ENCODE measurements at places on chromosomes 6 and 20.

- no peak for DNase-seq
Observed at GRCh38 chr6:137522831-137523230, 28.6 kb upstream of the OLIG3 start.

DNA sequence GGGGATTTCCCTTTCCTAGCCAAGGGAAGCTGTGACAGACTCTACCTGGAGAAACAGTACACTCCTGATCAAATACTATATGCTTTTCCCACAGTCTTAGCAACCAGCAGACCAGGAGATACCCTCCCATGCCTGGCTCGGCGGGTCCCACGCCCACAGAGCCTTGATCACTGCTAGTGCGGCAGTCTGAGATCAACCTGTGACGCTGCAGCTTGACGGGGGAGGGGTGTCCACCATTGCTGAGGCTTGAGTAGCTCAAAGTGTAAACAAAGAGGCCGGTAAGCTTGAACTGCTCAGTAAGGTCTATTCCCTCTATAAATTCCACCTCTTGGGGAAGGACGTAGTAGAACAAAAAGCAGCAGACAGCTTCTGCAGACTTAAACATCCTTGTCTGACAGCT, 63.2 kb downstream of the WASF1 start:
- DNase-seq = no peak

DNA sequence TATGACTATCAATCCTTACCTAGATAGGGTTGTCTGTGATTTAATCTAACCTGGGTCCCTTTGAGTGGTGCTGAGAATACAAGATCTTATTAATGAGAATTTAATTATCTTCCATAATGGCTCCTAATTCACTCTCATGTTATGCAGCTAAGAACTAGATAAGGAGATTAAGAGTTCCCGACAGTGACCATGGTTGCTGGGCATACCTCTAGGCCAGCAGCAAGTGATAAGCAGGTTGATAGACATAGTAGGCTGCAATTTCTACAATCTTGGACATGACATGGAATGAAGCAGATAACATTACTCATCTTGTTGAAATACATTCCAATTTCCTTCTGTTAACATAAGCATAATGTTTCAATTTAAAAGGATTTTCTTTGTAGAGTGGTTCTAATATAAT, 27.1 kb downstream of the SPACA1 start:
- no peak for DNase-seq

DNA sequence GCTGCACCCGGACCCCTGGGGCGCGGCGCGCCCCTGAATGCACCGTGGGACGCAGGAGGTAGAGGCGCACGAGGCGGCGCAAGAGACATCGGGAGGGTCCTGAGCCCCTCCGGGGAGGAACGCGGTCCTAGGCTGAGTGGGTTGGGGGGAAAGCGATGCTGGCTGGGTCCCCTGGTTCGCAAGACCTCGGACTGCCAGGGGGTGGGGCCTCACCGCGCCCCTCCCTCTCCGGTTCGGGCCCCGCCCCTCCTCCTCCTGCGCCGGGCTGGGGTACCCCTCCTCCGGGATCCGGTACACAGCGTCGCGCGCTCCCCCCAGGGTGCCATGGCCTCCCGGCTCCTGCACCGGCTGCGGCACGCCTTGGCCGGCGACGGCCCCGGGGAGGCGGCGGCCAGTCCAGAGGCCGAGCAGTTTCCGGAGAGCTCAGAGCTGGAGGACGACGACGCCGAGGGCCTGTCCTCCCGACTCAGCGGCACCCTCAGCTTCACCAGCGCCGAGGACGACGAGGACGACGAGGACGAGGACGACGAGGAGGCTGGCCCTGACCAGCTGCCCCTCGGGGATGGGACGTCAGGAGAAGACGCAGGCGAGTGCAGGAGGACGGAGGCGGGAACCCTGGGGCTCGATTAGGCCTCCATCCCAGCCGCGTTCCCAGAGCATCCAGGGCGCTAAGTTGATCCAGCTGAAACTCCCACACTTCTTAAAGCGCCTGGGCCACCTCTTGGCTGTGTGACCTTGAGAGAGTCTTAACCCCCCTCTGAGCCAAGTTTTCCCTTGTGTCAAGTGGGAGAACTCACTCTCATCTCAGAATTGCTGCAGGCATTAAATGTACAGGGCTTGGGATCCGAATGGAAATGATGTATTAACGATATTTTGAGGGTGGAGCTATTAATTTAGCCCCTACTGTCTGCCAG, 541 bp downstream of the SNX21 start:
- peak; percentile 92 for DNase-seq

DNA sequence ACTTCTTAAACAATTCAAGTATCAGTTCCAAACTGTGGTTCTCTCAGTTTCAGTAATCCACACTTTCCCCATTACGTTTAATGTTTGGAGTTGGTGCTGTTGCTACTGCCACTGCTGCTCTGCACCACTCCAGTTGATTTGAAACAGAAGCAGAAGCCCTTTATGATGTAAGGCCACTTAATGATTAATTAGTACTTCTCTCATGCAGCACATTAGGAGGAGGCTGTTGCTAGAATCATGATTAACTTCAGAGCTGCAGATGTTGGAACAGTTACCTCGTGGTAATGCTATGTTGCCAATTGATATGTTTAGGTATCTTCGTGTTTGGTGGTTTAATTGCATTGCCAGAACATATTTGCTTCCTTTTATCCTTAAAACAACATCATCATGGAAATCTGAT, 986.2 kb upstream of the CITED2 start:
- no peak for DNase-seq

GRCh38 chr6:75551367-75551952, 50.2 kb upstream of the SENP6 start:
- no peak for DNase-seq

- DNase-seq = no peak
Observed at GRCh38 chr6:24576447-24576846, 69.5 kb downstream of the KIAA0319 start.

DNA sequence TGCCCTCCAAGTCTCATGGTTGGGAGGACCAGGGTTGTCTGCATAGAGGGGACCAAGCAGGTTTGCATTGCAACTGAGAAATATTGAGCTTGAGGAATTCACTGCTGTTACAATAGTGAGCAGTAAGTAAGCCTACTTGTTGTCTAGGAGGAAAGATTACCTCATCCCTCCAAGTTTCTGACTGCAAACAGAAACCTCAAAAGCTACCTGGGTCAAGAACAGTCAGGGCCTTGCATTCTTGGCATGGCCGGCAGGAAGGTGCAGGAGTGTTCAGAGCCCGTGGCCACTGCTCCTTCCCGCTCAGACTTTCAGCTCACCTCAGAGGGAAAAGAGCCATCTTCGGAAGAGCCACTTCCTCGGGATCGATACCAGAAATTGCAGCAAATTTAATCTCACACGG, 46.0 kb upstream of the DOK5 start:
- DNase-seq = no peak

- no peak for DNase-seq
Observed at GRCh38 chr6:157219201-157220200, 103.8 kb downstream of the TMEM242 start.

DNA sequence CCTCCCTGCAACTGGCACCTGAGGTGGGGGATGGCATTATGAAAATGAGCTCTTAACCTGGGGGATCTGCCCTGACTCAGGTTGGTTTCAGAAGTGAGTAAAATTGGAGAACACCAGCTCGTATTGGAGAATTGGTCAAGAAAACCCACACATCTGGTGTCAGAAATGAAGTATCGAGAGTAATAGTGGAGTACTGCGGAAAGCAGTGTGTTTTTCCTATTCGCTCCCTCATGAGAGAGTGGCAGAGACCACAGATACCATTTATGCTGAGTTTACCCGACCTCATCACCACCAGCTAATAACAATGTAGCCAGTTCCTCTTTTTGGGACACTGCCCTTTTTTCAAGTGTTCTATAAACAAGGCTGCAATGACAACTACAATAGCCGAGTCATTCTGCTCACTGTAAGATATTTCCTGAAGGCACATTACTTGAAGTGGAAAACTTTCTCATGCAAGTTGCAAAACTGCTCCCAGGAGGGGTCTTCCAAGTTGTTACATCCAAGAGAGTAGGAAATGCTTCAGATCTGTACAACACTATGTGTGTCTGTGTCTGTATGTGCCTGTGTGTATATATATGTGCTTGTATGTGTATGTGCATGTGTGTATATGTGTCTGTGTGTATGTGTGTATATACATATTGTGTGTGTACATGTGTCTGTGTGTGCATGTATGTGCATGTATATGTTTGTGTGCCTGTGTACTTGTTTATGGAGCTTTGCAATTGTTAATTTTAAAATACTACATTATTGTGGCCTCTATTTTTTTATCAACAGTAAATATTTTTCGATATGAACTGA, 106.0 kb upstream of the CST7 start:
- no peak for DNase-seq

GRCh38 chr6:139882977-139883728, 508.7 kb upstream of the CITED2 start:
- no peak for DNase-seq

GRCh38 chr20:52828199-52828598, 144.0 kb upstream of the TSHZ2 start:
- no peak for DNase-seq

- no peak for DNase-seq
Observed at GRCh38 chr6:44211284-44211683, 5.4 kb upstream of the MYMX start.

- peak; percentile 60 for DNase-seq
Observed at GRCh38 chr6:157673596-157673995, 149.4 kb upstream of the SNX9 start.

DNA sequence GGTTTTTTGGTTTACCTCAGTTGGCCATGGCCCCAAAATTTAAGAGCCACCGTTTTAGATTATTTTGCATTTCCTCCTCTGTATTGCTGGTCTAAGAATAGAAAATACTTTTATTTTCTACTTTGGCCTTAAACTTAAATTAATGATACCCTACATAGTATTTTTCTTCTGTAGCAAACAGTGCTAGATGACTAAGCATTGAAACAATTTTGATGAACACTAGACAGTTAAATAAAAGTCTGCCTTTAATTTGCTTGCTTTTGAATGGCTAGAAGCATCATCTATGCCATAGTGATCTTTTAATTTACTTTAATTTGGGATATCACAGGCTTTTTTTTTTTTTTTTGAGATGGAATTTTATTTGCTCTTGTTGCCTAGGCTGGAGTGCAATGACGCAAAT, 106.4 kb downstream of the CD109 start:
- DNase-seq = no peak

DNA sequence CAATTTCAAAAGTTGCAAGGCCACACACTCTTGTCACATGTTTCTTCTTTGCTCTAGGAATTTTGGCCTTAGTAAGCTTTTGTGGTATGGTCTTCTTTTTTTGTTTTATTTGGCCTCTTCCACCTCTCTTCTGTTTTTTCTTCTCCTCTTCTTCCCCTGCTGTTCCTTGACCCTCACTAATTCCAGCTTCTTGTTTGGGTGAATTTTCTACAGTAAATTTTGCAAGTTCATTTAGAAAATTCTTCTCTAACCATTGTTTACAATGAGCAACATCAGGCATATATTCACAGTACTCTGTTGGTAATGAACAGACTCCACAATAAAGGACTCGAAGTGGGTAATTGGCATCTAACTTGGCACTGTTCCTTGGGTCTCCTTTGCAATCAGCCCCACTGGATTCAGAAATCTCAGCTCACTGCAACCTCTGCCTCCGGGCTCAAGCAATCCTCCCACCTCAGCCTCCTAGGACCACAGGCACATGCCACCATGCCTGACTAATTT, 5.0 kb downstream of the ASIP start:
- no peak for DNase-seq

GRCh38 chr6:46338131-46338530, 153.1 kb downstream of the RCAN2 start:
- DNase-seq = no peak

All from sigmoid colon (tissue), 7 donors.